Esophagus mucosa (tissue), 1 donor: ENCODE measurements at places on chromosomes 16 and 17. TPM values are rescaled to one million over a fixed set of nuclear protein-coding genes. Genes with fewer than 3 reads are reported as not detected.

The KRTAP4-3 gene
- total RNA-seq, result not detected

The KRTAP9-8 gene
- not detected for total RNA-seq

The CDK5R1 gene
- 12.6 TPM for total RNA-seq

The CA7 gene
- total RNA-seq, result not detected

The TEKT1 gene
- not detected for total RNA-seq

The CTRL gene
- 0.64 TPM for total RNA-seq

The HSF5 gene
- total RNA-seq, result not detected

The FBXO39 gene
- total RNA-seq, result 0.68 TPM

The KRT25 gene
- total RNA-seq, result not detected

The CYGB gene
- 2.6 TPM for total RNA-seq

The CACNG3 gene
- not detected for total RNA-seq

The PPY gene
- total RNA-seq, result not detected

The CD7 gene
- total RNA-seq, result 0.80 TPM

The HSD11B2 gene
- total RNA-seq, result 6.6 TPM

The NPIPB6 gene
- total RNA-seq, result 1.00 TPM

The C17orf67 gene
- 0.52 TPM for total RNA-seq

The VKORC1 gene
- 22.3 TPM for total RNA-seq

The HEATR9 gene
- not detected for total RNA-seq

The NKD1 gene
- 1.9 TPM for total RNA-seq

The C17orf78 gene
- total RNA-seq, result not detected

The HIGD1B gene
- 3.4 TPM for total RNA-seq

The PHOSPHO1 gene
- 0.20 TPM for total RNA-seq

The CDIPT gene
- 36.9 TPM for total RNA-seq

The SEPTIN12 gene
- total RNA-seq, result not detected

The ABCA9 gene
- 1.3 TPM for total RNA-seq

The USP6 gene
- not detected for total RNA-seq
